ENCODE measurements at places on chromosomes 7 and 10.

DNA sequence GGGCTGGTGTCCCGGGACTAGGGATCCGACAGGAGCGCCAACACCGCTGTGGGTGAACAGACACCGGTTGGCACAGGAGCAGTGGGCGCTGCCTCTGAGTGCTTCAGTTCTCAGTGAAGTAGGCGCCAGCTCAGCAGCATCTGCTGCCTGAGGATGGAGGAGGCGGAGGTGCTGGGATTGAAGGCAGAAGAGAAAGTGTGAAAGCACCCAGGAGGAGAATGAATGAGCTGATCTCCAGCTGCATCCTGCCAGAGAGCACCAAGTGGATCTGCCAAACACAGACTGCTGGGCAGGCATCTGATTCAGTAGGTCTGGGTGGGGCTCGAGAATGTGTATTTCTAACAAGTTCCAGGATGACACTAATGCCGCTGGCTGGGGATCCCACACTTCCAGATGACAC, 74.5 kb downstream of the LANCL2 start:
- no peak for DNase-seq

DNA sequence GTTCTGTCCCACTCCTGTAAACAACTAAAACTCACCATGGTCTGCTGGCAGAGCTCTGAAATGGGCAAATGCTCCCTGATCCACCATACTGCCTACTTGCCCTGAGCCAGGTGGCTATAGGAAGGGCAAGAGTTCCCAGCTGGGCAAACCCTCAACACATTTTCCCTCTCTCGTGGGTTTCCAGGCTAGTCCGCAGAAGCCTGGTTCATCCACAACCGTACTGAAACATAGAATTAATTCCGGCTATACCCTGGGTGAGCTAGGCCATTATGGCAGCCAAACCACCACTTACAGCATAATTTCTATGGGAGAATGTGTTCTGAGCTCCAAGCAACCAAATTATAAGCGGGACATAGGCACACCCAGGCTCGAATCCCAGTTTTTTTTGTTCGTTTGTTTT, 20.1 kb upstream of the DDIT4 start:
- DNase-seq, result no peak

- DNase-seq, result no peak
Observed at GRCh38 chr10:21518149-21518640, 7.3 kb downstream of the SKIDA1 start.

GRCh38 chr10:3107426-3107961, 40.1 kb downstream of the PFKP start:
- DNase-seq, result no peak

DNA sequence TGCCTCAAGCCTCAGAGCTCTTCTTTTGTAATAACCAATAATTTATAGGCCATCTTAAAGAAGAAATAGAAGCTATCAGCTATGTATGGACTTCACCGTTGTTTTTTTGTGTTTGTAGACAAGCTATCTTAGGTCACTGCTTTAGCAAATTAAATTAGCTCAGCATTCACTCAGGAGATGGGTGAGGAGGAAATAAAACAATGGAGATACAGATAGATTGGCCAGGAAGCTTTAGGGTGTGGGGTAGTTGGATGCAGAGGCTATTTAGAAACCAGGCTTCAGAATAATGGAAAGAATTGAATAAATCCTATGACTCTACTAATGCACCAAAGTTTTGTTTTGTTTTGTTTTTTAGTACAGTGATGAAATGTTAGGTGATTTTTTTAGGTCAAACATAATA, 66.1 kb downstream of the MDFIC start:
- no peak for DNase-seq

GRCh38 chr10:132841615-132841975, 55.6 kb upstream of the NKX6-2 start:
- no peak for DNase-seq

- DNase-seq, result no peak
Observed at GRCh38 chr7:95002775-95003174, 95.4 kb downstream of the PPP1R9A start.

All from GM10248 (cell line).